ENCODE measurements at places on chromosomes 2 and 18. TPM values are rescaled to one million over a fixed set of nuclear protein-coding genes. Genes with fewer than 3 reads are reported as not detected.
A peak's percentile ranks its signal among the peaks of the same experiment; 100 is the strongest.

The RAB6C gene
- total RNA-seq, result not detected

The STEAP3 gene
- 31.6 TPM for total RNA-seq

The GKN2 gene
- total RNA-seq, result not detected

The ALPG gene
- not detected for total RNA-seq

The GPR35 gene
- 0.20 TPM for total RNA-seq

The SERPINB5 gene
- 1.4 TPM for total RNA-seq

The TNFAIP6 gene
- not detected for total RNA-seq

The SFT2D3 gene
- 8.8 TPM for total RNA-seq

The CFC1 gene
- not detected for total RNA-seq

The STARD6 gene
- total RNA-seq, result not detected

The CRYGC gene
- total RNA-seq, result not detected

DNA sequence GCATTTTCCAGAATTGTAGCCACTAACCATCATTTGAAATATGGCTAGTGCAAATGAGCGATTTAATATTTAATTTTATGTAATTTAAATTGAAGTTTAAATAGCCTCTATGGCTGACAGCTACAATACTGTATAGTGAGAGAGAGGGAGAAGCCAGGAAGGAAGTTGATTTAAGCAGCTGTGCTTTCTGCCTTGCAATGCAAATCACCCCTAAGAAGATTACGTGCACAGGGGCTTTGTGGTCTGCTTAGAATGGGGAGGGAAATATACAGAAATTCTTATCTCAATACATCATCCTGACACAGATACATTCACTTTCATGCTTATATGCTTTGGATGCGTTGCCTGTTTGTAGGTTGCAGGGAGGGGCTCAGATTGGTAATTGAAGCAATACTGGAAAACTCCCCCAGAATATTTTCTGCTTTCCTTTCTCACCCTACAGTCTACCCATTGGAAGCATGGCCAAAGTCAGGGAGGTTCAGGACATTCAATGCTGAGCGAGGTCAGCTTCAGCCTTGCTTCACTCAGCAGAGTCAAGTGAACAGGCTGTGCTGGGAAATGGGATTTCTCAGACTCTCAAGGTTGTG, 674.0 kb downstream of the CNTNAP5 start:
- no peak for DNase-seq

DNA sequence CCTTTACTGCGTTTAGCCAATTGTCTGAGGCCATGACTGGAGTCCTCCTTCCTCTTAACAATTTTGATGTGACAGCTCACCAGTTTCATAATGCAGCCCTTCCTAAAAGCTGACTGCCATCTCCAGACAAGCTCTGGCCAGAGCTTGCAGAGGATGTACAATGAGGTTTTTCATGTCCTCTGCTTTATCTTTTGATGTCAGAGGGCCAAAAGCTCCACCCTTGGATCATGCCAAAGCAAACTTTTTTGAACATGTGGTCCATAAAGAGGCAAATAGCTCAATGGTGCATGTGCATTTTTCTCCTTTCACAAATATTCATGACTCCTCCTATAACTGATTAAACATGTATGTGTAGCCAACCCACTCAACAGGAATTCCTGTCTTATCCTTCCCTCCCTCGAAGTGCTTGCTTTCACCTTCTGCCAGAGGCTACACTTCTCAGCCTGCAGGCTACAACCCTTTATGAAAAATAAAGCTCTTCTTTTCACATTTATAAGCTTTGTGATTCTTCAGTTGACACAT, 266.2 kb downstream of the FBXO15 start:
- no peak for DNase-seq

DNA sequence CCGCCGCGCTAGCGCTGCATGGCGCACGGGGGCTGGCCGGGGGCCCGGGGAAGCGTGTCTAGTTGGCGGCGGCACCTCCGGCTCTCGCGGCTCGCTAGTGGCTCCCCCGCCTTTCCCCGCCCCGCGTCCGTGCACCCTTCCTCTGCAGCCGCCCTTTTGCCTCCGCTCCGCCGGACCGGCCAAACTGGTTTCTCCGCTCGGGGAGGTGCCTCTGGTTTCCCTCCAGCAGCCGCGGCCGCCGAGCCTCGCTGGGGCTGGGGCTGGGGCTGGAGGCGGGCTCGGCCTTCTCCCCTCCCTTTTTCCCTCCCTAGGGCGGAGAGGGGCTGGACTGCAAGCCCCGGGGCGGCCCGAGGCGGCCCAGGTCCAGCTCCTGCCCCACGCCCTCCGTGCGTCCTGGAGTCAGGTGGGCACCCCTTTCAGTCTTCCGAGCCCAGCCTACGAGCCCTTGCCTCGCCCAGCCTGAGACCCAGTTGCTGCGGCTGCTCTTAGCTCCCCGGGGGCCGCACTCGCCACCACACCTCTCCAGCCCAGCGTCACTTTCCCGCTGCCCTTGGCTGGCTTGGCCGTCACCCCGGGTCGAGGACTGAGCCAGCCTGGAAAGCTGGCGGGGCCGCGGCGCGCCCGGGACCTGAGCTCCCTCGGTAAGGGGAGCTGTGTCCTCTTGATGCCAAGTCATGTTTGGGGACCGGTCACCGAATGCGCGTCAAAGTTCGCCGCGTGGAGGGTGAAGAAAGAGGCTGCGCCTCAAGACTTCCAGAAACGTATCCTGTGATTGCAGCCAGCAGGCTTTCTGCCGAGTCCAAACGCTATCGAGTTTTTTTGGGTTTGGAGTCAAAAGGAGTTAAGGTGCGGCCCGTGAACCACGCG, at the start of gene ATP8B1:
ATP8B1 (minus strand) TSS at position 213 of the 867 bp plus-strand sequence. CDS start 71,508 bp downstream, outside the sequence.
- DNase-seq, result no peak

- no peak for DNase-seq
Observed at GRCh38 chr2:100818003-100818605, 1.8 kb upstream of the NPAS2 start.

DNA sequence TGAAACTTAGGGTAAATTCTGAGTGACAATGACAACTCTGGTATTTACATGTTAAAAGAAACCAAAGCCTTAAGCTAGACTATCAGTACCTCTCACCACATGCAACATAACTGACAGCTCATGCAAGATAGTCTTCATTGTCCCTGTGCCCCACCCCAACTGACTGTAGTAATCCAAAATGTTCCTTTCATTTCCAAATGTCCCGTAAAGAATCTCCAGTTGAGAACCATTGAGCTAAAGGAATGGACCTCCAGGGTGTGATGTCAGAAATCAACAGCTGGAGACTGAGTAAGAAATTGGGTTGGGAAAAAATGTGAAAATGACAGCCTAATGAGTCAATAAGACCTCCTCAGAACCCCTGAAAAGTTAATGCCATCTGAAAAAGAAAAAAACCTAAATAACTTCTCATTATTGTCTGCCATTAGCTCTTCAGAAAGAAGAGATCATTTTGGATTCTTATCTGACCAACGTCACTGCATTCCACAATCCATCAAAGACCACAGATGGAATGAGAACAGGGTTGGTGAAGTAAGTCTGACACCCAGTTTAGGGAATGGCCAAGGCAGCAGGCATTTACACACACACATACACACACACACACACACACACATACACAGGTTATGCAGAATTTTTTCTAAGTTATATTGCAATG, 51.7 kb upstream of the ACVR2A start:
- no peak for DNase-seq

- DNase-seq, result peak; percentile 95
Observed at GRCh38 chr2:219642465-219643083, 15.1 kb downstream of the SLC4A3 start.

DNA sequence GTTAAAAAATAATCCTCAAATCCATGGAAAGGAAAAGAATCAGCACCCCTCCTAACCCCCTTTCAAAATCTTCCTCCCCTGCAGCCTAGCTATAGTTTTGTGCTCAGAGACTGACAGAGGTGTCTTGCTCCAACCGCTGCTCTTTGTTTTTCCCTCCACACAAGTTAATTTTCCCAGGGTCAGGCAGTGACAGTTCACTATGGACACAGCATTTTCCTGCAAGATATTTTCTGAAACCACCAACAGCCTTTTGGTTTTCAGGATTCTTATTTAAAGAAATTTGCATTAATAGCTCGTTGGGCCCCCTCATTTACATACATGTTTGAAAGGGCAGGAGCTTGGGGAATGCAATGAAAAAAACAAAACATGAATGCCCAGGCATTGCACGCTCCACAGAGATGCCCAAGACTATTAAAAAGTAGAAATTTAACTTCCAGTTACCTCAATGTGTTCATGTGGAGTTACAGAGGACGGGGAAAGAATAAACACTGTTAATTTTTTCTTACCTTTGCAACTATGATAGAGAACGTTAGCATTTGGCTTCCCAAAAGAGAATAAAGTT, 71.4 kb upstream of the CXCR4 start:
- no peak for DNase-seq

GRCh38 chr2:20583425-20583881, 67.4 kb downstream of the HS1BP3 start:
- no peak for DNase-seq

GRCh38 chr2:9401646-9402371, 21.5 kb downstream of the ITGB1BP1 start:
- peak; percentile 48 for DNase-seq

GRCh38 chr18:65761636-65762295, 11.0 kb downstream of the CDH7 start:
- DNase-seq, result no peak

DNA sequence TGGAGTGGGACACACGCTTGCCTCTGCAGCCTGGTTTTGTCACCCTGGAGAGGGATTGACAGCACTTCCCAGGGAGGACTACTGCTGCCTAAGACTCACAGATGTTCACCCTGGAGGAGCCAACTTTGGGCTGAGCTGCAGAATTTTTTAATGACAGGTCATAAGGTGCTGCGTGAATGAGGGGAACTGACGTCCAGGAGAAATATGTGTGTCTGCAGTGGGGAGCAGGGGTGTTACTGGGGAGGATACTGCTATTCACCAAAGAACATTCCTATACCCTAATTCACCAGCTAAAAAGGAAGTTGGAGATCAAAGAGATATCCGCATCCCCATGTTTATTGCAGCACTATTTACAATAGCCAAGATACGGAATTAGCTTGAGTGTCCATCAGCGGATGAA, 144.4 kb downstream of the MGAT5 start:
- DNase-seq, result no peak

DNA sequence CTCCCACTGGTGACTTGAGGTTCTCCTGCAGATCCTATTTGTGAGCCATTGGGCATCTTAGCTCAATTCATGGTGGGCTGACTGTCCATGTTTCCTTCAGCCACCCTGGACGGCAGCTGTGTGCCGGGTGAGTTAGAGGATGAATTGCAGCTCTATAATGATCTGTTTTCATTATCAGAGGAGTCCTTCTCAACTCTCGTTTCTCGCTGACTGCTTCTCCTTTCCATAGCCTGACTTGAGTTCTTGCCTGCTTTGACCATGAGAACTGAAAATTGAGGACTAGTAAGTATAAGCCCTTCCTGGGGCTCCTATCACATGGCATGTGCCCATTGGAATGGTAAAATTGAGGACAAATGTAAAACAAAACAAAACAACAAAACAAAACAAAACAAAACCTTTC, 121.8 kb downstream of the CDC42EP3 start:
- no peak for DNase-seq

GRCh38 chr18:46842583-46842982, 74.7 kb downstream of the PIAS2 start:
- no peak for DNase-seq

DNA sequence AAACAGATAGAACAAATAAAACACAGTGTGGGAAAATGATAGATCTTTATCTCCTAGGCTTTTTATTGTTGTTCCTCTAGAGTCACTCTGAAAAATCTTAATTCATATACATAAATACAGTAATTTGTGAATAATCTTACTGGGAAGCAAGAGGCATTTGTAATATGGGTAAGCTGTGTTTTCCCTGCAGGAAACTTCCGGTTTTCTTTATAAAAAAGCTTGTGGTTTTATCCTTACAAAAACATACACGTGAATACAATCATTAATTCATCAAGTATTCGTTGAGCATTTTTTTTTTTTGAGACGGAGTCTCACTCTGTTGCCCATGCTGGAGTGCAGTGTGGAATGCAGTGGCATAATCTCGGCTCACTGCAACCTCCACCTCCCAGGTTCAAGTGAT, 1312.8 kb upstream of the ZEB2 start:
- no peak for DNase-seq

DNA sequence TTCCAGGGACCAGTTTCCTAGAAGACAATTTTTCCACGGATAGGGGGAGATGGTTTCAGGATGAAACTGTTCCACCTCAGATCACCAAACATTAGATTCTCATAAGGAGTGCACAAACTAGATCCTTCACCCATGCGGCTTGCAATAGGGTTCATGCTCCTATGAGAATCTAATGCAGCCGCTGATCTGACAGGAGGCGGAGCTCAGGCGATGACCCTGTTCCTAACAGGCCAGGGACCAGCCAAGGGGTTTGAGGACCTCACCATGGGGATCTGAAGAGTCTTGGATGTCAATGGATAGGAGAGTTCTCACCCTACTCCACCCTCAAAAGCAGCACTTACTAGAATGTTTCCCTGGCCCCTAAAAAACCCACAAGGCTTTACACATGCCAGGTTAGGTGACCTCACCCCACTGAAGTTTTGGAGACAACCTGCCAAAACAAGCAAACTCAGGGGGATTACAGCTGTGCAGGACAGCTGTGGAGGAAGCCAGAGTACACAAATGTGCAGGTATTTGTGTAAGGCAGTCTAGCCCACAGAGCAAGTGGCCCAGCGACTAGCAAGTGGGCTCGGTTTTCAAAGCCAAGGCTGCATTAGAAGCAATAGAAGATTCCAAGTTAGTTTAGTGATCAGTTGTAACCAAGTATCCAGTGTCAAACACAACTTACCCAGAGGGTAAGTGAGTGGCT, 3.9 kb downstream of the EVA1A start:
- no peak for DNase-seq

GRCh38 chr2:148255929-148256328, 235.0 kb downstream of the MBD5 start:
- DNase-seq, result no peak

DNA sequence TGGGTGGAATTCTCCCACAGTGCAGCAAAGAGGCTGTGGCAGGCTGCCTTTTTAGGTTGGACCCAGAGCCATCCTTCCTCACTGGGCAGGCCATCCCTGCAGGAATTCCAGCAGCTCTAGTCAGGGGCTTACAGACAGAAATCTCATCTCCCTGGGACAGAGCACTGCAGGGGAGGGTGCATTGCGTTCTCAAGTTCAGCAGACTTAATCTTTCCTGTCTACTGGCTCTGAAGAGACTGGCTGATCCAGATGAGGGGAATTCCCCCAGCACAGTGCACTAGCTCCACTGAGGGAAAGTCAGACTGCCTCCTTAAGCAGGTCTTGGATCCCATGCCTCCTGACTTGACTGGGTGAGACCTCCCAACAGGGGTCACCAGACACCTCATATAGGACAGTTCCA, 899.7 kb upstream of the VRK2 start:
- no peak for DNase-seq

- DNase-seq, result no peak
Observed at GRCh38 chr2:50658883-50659282, 373.0 kb downstream of the NRXN1 start.

DNA sequence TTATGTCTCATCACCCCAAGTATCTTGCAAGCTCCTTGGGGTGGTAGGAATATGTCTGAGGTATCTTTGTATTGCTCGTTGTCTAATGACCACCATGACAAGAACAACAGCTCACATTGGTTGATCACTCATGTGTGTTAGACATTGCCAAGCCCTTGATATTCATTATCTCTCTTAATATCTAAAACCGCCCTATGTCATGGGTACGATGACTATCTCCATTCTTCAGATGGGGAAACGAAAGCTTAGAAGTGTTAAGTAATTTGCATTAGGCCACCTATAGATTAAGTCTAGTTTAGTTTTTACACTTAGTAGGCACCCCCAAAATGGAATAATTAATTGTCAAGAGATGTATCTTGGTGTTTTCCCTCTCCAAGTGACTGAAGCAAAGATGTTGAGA, 57.0 kb downstream of the ICOS start:
- DNase-seq, result no peak

Measured in K562 (cell line).